ENCODE measurements at places on chromosomes 11 and 22.

GRCh38 chr22:42978453-42979103, 36.4 kb downstream of the PACSIN2 start:
- no peak for DNase-seq

DNA sequence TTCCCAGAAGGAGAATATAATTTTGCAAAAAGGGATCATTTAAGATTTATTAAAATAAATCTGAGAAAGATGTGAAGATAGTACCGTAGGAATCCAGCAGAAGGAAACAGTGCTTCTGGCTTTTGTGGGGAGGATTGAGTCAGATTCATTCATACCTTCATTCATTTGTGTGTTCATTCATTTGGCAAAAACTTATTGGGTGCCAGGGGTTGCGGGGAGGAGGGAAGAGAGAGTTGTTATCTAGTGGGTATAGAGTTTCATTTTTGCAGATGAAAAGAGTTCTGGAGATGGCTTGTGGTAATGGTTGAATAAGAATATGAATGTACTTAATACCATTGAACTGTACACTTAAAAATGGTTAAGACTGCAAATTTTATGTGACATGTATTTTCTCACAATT, 31.1 kb downstream of the BMAL1 start:
- DNase-seq: no peak

DNA sequence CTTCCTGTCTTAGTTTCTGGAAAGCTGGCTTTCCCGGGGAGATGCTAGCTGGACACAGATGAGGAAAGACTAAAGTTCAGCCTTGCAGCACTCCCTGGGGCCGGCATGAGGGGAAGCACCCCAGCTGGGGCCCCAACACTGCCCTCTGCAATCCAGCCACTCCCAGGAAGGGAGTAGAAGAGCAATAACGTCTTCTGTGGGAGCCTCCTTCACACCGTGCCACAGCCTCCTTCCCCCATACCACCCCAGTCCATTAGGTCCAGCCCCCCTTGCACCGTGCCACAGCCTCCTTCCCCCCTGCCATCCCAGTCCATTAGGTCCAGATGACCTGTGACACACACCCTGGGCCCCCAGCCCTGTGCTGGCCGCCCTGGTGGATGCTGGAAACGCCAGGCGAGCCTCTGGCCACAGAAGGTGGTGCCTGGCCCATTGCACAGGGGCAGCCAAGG, 44.1 kb upstream of the PRDM11 start:
- DNase-seq: no peak

DNA sequence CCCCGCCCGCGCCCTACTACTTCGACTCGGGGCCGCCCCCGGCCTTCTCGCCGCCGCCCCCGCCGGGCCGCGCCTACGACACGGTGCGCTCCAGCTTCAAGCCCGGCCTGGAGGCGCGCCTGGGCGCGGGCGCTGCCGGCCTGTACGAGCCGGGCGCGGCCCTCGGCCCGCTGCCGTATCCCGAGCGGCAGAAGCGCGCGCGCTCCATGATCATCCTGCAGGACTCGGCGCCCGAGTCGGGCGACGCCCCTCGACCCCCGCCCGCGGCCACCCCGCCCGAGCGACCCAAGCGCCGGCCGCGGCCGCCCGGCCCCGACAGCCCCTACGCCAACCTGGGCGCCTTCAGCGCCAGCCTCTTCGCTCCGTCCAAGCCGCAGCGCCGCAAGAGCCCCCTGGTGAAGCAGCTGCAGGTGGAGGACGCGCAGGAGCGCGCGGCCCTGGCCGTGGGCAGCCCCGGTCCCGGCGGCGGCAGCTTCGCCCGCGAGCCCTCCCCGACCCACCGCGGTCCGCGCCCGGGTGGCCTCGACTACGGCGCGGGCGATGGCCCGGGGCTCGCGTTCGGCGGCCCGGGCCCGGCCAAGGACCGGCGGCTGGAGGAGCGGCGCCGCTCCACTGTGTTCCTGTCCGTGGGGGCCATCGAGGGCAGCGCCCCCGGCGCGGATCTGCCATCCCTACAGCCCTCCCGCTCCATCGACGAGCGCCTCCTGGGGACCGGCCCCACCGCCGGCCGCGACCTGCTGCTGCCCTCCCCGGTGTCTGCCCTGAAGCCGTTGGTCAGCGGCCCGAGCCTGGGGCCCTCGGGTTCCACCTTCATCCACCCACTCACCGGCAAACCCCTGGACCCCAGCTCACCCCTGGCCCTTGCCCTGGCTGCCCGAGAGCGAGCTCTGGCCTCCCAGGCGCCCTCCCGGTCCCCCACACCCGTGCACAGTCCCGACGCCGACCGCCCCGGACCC, 17.4 kb upstream of the ACR start:
- no peak for DNase-seq

GRCh38 chr22:20656902-20657836, 116.7 kb upstream of the SERPIND1 start:
- DNase-seq: peak; percentile 29

GRCh38 chr11:78533399-78533798, 41.3 kb downstream of the NARS2 start:
- DNase-seq: peak; percentile 71

- DNase-seq: no peak
Measured at GRCh38 chr11:66326261-66327111, 9.6 kb upstream of the CD248 start.

DNA sequence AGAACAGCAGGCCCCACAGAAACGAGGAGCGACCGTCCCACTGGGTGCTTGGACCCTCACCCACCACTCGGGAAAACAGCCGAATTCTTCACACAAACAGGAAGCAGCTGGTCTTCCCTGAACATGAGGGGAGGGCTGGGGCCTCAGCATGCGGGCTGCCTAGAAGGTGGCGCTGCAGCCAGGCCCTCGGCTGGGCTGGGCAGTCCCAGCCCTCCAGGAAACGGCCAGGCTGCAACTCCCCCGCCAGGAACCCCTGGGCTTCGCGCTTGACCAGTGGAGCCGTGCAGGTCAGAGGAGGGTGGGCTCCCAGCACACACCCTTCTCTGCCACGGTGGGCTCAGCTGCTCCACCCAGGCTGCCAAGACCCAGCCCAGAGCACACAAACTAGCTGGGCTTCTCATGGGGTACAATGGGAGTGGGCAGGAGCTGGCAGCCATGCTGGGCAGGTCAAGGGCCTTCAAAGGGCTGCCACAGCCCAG, 29.6 kb downstream of the IGF2 start:
- no peak for DNase-seq

- DNase-seq: peak; percentile 13
Measured at GRCh38 chr11:119206511-119207414, 624 bp downstream of the CBL start.

GRCh38 chr11:65315866-65316226, 1.2 kb downstream of the CDC42EP2 start:
- DNase-seq: no peak

GRCh38 chr11:119895981-119896380, 167.0 kb upstream of the NECTIN1 start:
- peak; percentile 94 for DNase-seq

DNA sequence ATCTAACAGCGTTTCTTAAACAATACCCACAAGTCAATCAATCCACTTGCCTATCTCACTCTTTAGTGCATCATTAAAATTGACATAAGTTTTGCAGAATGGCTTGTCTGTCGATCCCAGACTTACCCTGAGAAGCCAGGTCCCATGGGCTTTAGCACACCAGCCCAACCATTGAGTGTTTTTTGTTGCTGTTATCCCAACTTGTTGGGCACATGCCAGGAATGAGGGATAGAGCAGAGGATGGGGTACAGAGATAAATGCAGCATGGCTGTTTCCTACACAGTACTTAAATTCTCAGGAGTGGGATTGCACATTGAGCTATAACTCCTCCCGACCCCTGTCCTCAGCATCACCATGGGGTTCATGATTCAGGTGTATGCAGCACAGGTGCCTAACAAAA, 64.2 kb upstream of the RASSF10 start:
- no peak for DNase-seq

DNA sequence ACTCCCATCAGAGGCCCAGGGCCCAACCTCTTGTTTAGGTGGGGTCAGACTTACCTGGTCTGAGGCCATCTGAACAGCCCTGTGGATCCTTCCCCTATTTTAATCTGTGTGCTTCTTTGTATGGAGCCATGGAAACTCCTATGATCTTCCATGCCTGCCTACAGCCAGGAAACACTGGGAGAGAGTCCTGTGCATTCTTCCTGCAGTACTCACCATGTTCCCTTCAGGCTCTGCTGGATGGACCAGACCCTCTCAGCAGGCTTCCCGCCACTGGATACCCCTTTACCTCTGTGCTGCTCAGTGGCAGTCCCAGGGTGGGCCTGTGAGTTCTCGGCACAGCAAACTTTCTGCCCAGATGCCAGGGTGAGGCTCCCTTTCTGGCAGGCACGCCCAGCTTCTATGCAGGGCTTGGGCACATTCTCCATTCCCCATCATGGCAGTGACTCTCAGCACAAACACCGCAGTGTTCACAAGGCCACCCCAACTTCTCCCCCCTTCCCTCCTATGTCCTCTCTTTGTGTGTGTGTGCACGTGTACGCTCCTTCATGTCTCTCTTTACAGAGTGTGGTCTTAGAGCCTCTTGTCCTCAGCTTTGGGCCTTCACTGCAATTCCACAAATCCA, 34.8 kb downstream of the NEU3 start:
- no peak for DNase-seq

DNA sequence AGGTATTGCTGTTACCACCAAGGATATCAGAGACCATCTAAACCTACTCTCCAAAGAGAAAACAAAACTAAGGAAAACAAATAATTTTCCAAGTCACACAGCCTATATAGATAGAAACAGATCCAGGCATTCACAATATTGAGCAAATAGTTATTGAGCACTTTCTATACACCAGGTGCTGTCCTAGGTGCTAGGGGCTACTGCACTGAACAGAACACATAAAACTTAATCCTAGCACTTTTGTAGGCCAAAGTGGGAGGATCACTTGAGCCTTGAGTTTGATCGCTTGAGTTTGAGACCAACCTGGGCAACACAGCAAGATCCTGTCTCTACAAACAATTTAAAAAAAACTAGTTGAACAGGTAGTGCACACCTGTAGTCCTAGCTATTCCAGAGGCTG, 44.6 kb downstream of the SERGEF start:
- no peak for DNase-seq

Measured in MV-4-11 (cell line).